ENCODE measurements at places on chromosomes 4 and X.

DNA sequence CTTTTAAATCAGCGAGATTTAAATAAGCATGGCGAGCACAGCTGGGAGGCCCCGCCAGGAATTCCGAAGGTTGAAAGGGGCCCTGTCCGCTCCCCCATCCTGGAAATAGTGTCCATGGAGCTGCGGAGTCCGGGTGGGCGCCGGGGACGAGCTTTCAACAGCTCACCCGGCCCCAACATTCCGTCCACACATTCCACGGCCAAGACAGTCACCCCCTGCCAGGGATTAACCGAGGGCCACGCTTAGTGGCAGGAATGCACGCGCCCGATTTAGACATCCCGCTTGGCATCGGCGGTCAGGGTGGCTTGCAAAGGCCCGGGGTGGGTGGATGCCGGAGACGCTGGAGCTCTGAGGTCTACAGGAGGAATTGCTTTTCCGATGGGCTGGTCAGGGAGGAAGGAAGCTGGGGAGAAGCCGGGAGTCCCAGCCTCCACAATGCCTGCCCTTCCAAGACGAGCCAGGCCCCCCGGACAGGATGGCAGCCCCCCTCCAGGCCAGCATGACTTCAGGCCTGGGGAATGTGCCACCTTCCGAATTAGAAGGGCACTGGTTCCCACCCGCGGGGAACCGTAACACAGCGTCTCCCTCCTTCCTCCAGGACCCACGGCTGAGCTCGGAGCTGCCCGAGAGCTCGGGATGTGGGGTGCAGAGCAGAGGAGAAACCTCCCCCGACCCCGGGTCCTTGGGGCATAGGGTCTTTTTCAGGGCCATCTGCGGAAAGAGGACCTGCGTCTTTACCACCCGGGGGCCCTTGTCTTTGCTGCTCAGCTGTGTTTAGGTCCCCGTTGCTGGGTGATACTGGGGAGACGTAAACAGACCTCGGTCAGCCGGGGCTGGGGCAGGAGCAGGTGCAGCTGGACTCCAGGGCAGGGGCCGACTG is 26.9 kb upstream of the PPP2R3B start:
- no peak for DNase-seq

DNA sequence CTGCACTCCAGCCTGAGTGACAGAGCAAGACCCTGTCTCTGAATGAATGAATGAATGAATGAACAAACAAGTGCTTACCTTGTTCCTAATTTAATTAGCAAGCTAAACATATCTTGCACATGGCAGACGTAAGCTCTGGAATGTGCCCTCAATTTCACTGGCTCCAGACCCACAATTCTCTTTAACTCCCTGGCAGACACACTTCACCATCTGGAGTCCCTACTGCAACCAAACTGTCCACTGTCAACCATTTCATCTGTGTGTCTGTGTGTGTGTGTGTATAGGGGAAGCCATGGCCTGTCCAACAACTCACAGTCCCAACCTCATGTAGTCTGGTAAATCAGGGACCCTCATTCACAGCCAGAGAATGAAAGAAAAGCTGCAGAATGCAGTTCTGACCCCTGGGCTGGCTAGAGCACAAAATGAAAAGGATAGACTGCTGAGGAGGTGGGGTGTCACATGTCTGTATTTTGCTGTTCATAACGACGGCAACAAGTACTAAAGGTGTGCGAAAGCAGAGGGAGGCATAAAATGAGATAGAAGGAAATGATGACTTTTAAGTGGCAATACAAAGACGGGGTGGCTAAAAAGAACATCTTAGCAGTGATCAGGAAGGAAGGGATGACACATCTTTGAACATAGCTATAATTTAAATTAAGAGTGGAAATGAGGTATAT is 114.1 kb downstream of the TSPAN5 start:
- no peak for DNase-seq

DNA sequence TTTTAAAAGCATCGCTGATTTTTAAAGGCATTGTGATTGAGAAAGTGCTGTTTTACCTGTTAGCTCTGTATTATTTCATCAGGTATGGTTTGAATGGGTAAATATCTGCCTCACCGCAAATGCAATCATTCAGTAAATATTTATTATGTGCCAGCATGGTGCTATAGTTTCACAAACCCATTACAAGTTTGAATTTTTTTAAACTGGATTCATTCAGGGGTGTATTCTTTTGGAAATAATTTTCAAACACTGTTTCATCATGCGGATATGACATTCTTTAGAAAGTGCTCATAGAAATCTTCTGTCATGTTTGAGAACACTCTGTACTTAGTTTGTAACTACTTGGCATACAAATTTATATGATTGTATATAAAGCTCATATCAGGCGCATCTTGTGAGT is 37.2 kb downstream of the LIMCH1 start:
- no peak for DNase-seq

GRCh38 chr4:78749972-78750727 is 26.0 kb upstream of the BMP2K start:
- no peak for DNase-seq

GRCh38 chrX:31279359-31279758 is 207.5 kb upstream of the FTHL17 start:
- DNase-seq, result no peak

DNA sequence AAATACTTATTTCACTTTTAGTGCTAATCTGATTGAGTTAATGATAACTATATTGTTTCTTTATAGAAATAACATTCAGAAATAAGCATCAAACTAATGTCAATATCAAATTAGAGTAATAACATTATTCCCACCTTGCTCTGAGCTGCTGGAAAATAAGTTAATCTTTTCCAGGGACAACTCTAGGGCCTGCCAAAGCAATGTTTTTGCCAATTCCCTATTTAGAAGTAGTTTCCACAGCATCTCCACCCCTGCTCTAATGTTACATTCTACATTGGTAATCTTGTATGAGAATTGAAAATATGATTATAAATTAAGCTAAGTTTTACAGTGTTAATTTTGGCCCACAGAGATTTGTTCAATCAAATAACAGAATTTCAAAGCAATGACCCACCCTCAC is 68.3 kb downstream of the REELD1 start:
- DNase-seq, result no peak

DNA sequence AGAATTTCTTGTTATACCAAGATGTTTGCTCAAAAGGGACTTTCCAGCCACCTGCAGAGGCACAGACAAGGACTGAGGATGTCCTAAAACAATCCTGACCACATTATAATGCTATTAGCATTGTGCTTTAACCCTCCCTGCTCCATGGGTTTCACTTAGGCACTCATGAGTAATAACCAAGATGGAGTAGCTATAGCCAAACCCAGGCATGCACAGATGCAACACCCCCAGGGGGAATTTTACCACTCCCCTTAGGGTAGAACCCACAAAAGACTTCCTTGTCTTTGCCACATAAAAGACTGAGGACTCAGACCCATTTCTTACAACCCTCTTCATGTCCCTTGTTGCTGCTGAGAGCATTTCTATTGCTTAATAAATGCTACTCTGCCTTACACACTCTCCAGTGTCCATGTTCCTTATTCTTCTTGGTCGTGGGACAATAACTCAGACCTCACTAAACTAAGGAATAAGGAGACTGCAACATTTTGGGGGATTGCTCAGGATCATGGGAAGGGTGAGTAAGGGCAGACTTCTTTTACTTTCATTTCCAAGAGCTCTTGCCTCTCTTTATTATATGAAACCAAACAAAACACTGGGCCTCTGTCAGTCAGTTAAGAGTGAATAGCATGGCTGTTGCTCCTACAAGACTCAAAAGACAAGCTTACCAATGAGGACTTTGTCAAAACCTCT is 103.5 kb downstream of the TECRL start:
- DNase-seq, result no peak

DNA sequence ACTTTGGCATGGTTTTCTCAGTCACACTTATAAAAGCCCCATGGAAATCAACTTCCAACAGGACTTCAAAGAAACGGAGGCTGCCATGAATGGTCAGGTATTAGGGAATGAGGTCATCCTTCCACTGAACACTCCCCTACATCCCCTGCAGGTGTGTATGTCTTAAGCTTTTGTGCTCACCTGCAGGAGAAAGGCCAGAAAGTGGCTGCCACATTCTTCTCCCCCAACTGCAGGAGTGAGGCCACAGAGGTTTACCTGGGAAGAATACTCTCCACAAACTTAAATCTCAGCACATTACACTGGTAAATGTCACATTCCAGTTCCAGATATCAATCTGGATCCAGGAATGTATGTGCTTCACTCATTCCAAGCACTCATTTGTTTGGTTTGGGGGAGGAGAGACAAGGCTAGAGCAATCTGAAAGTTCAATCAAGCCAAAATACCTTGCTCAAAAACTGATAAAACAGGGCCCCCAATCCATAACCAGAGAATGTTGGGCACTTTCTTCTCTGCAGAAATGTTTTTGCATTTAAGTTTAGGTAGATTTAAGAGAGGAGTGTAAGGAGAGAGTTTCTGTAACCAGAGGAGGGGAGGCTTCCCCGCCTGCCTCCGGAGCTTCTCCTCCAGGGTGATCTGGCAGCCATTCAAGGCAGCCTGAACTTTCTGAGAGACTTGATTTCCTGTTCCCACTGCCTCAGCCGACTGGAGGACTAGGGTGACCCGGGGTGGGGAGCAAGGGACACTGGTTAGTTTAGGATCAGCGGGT is 15.4 kb downstream of the FAM9C start:
- DNase-seq, result no peak

DNA sequence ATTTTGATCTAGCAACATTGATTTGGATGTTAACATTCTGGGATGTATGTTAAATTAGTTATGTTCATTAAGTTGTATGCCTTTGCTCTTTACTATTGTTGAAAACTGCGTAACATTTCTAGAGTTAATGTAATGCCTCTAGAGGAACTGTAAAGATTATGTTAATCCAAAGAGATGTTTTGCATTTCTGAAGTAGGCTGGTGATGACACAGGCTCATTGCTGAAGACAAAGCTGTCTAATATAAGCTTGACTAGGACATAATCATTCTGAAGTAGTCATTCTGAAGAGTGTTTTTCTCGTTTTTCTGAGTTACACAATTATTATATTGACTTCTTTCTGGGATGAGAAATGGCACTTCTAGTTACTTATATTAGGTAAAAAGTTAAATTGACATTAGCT is 72.9 kb downstream of the LRP2BP start:
- DNase-seq, result no peak

DNA sequence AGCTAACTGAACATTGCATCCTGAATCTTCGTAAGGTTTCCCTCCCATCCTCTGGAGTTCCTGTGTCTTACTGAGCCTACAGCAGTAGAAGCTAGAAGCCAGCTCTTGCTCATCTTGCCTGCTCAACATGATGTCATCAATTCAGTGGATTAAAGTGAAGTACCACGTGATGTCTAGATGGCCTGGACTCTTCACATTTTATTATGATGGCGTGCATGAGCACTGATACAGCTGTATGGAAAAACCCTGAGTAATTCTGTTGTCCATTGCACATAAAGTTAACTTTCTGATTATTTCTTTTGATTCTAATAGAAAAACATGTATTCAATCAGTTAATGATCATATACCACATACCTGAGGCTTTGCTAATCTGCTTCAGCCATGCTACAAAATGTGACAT is 2387.7 kb upstream of the TENM3 start:
- no peak for DNase-seq

DNA sequence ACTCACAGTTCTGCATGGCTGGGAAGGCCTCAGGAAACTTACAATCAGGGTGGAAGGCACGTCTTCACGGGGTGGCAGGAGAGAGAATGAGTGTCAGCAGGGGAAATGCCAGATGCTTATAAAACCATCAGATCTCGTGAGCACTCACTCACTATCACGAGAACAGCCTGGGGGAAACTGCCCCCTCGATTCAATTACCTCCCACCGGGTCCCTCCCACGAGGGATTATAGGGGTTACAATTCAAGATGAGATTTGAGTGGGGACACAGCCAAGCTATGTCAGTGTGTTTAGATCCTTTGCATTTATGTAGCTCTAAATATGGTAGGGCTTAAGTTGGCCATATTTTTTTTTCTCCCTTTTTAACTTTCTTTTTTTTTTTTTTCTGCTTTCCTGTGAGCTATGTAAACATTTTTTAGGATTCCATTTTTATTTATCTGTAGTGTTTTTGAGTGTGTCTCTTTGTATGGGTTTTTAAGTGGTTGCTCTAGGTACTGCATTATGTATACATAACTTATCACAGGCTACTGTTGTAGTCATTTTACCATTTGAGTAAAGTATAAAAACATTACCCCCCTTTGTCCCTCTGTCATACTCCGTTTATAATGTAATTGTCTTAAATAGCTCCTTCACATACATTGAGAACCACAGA is 79.0 kb downstream of the ADRA2C start:
- no peak for DNase-seq

GRCh38 chr4:72448231-72448630 is 120.8 kb downstream of the ADAMTS3 start:
- no peak for DNase-seq

- peak; percentile 20 for DNase-seq
Observed at GRCh38 chr4:8201321-8201781, 2.3 kb downstream of the SH3TC1 start.
